Hematopoietic multipotent progenitor cell treated with erythropoietin and hydrocortisone succinate and interleukin-3 and kit ligand, for 4 days (in vitro differentiated cells): ENCODE measurements at places on chromosomes 16 and 17.

DNA sequence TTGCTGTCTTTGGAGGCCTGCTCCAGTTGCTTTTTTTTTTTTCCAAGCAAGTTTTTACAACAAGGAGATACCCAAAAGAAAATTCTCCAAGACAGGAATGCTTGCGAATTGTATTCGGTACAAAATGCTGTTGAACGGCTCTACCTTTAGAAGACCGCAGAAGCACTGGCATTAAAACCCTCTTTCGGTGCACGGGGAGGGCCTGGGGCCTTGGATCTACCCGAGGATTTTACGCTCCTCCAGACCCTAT is 1.3 kb upstream of the HELZ start:
- peak; percentile 16 for DNase-seq

DNA sequence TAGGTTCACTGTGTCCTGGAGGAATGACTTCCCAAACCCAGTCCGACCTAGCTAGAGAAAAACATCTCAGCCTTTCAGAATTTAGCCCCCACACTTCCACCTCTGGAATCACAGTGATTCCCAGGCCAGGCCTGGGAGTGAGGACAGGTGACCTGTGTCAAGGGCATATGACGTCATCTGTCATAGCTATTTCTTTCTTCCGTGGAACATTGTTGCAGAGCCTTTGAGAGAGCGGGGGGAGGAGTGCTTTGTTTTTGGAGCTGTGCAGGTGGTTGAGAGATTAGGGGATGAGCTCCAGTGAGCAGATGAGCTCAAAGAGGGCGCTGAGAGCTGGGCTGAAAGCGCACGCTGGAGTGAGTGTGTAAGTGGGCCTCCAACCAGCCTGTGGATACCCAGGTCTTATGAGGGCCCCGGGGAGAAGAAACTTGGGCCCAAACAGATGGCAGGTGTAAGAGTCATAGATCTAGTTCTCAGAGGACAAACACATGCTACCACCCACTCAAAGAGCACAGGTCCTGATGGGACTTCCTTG is 344.8 kb downstream of the SNX29 start:
- DNase-seq: no peak

DNA sequence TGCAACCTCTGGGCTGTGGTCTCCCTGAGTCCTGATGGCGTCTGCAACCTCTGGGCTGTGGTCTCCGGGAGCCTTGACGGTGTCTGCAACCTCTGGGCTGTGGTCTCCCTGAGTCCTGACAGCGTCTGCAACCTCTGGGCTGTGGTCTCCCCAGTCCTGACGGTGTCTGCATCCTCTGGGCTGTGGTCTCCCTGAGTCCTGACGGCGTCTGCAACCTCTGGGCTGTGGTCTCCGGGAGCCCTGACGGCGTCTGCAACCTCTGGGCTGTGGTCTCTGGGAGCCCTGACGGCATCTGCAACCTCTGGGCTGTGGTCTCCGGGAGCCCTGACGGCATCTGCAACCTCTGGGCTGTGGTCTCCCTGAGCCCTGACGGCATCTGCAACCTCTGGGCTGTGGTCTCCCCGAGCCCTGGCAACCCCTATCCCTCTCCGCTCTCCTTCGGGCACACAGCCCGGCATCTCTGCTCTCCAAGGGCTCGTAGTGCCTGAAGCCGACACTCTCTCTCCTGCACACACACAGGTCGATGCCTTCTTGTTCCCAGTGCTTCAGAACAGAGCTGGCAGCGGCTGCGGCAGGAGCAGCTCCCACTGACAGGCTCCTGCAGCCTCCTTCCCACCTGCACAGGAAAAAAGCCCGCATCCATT is 45.6 kb downstream of the METRNL start:
- DNase-seq: peak; percentile 57

GRCh38 chr17:57375770-57376225 is 119.5 kb downstream of the MSI2 start:
- no peak for DNase-seq

DNA sequence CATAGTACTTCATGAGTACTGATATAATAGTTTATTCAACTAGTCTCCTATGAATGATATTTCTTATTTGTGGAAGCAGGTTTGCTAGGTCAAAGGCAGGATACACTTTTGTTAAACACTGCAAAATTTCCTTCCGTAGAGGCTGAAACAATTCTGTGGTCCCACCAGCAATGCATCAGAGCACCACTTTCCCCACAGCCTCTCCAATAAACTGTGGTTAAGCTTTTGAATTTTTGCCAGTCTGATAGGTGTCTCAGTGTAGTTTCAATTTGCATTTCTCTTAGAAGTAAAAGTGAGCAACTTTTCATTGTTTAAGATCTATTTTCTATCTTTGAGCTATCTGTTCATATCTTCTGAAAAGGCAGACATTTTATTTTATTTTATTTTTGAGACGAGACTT is 36.4 kb upstream of the CORO6 start:
- DNase-seq: peak; percentile 39

- DNase-seq: no peak
These were observed 75.6 kb downstream of the AMFR start for GRCh38 chr16:56349711-56350161.

- DNase-seq: no peak
These were observed 352 bp downstream of the GGNBP2 start for GRCh38 chr17:36545077-36545464.

GRCh38 chr16:70788668-70789594 is 12.0 kb downstream of the VAC14 start:
- no peak for DNase-seq

GRCh38 chr16:65196420-65197075 is 74.7 kb upstream of the CDH11 start:
- no peak for DNase-seq

DNA sequence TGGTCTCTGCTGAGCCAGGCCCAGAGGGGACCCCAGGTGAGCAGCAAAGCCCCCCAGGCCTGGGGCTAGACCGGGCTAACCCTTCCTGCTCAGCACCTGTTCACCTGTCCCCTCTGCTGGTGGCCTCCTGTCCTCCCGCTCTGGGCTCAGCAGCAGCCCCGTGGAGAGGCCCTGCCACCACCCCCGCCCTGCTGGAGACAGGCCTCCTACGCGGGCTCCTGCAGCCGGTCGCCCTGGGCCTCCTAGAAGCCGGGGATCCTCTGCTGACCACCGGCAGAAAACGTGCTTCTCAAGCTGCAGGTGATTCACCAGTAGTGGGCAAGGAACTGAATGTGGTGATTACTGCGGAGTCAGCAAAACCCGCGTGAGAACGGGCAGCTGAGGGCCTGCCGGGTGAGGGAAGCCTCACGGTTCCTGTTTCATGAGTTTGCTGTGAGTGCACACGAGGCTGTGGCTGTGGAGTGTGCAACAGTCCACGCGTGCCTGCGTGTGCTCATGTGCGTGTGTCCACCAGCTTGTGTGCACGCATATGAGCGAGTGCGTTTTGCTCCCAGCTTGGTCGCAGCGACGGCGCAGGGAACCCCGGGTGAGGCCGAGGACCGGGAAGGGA is 792 bp downstream of the SECTM1 start:
- peak; percentile 65 for DNase-seq

DNA sequence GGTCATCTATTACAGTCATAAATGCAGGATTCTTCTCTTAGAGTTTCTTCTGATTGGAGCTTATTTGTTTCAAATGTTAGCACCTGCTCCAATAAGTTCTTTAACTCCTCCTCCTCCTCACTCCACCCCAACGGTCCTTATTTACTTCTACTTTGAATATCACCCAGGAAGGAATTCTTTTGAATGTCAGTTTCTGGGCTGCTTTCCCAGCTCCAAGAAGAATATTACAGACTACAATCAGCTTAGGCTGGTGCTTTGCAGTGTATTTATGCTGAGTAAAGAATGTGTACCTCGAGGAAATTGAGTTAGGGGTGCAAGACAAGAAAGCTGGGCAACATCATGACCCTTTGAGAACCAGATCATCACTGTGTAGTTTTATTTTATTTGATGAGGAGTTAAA is 30.8 kb downstream of the MAP3K3 start:
- DNase-seq: no peak

DNA sequence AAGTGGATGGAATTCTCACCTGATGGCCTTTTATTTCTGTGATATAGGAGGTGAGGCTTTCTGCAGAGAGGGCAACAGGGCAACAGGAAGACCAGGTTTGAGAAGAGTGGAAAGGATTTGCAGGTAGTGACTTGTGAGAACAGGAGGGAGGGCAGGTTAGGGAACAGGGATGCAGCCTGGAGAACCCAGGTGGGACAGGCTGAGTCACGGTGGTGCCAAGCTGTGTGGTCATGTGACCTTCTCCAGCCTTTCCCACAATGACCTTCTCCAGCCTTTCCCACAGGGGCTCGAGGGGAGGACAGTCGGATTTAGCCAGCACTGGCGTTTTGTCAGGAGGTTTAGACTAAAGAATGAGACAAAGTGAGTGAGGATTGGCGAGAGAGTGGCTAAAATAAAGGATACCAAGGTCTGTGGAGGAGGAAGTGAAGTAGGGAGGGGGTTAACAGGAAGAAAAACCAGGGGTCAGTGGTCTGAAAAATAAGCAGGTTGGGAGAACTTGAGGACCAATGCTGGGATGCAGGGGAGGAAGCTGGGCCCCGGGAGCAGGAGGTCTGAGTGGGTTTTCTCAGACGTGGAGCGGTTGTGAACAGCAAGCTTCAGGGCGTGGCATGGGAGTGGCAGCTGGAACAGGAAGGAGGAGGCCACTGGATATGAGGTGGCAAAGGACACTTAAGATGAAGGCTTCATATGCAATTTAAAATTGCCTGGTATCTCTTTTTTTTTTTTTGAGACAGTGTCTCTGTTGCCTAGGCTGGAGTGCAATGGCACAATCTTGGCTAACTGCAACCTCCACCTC is 37.7 kb downstream of the DNAH2 start:
- DNase-seq: peak; percentile 45

DNA sequence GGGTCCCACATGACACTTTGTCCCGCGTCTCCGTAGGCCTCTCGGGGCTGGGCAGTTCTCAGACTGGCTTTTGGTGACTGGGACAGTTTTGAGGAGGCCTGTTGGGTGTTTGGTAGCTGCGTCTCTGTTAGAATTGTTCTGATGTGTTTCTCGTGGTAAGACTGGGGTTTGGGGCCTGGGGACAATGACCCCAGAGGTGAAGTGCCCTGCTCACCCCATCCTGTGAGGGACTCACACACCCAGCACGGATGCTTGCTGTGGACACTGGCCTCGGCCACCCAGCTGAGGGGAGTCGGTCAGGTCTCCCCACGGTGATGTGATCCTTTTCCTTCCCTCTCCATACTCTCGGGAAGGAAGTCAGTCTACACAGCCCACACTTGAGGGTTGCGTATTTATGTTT is 50.3 kb downstream of the METRNL start:
- DNase-seq: no peak

DNA sequence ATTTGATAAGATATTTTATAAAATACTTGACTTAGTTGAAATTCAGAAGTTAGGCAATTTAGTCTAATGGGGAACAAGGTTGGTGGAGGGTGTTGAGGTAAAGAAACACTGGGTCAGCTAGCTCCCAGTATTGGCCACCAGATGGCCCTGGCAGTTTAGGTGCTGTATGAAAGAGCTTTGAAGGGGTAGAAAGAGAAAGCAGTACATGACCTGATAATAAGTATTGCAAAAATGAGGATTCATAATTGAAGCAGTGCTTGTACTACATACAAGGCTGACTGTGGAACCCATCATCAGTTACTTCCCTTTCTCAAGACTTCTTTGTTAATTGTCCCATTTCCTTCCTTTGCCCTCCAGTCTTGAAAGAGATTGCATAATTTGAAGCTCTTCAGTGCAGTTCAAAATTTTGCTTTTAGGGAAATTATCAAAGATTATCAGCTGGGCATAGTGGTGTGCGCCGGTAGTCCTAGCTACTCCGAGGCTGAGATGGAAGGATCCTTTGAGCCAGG is 29.4 kb downstream of the TANC2 start:
- peak; percentile 91 for DNase-seq

DNA sequence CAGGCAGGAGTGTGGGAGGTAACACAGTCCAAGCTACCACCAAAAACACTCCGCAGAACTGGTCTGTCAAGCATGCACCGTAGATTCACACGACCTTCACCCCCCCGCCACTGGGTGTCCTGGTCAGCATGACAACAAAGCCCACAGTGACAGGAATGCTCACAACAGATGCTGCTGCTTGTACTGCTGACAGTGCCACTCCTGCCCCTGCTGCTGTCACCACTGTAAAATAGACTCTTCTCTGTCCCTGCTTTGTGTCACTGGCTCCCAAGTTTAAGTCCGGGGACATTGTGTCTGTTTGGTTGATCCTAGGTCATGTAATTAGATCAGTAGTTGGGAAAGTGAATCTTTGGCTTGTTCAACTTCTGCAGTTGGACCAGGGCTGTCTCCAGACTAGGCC is 7.0 kb upstream of the ODF4 start:
- DNase-seq: no peak

DNA sequence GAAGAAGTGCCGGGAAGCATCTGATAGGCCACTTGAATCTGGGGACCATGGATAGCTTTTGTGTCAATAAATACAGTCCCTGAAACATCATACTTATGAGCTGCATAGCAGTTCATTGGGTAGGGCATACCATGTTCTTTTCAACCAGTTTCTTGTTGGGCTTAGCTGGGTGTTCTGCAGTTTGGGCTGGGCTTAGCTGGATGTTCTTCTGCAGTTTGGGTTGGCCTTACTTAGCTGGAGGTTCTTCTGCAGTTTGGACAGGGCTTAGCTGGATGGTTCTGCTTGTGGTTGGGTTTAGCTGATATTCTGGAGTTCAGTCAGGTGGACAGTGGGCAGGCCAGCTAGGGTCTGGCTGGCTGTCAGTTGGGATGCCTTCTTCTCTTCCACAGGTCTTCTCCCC is 52.1 kb downstream of the LCMT1 start:
- DNase-seq: no peak

DNA sequence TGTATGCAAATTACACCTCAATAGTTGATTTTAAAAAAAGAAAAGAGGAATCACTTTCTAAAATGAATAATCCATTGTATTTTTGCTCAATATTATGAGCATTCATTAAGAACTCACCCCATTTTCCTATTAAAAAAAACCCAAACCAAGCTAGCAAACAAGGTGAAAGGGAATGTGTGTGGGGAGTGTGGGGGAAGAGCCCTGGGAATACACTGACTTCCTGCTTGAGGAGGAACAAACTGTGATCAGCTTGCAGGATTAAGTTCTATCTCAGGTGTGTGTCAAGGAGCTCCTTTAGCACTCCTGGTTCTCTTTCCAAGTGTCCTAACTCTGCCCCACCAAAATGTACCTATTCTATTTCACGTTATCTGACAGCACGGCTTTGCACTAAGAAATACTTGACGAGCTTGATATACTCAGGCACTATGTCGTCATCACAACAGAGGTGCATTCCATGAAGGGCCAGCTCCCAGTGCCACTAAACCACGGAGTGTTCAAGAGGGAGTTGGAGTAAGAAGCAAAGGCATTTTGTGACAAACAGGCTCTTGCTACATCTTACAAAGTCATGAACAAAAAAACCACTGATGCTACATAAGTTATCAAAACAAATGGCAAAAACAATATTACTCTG is 73.2 kb downstream of the MYH10 start:
- DNase-seq: no peak

GRCh38 chr17:57506774-57507127 is 238.3 kb downstream of the CCDC182 start:
- no peak for DNase-seq

- DNase-seq: peak; percentile 81
These were observed 19.7 kb upstream of the SLC47A1 start for GRCh38 chr17:19513897-19514488.

- DNase-seq: no peak
These were observed 282.4 kb upstream of the EEF2KMT start for GRCh38 chr16:5379954-5380353.
